ENCODE measurements at places on chromosomes 16 and 17.
A peak's percentile ranks its signal among the peaks of the same experiment; 100 is the strongest.

- no peak for DNase-seq
Observed at GRCh38 chr16:87207509-87207908, 109.7 kb downstream of the C16orf95 start.

DNA sequence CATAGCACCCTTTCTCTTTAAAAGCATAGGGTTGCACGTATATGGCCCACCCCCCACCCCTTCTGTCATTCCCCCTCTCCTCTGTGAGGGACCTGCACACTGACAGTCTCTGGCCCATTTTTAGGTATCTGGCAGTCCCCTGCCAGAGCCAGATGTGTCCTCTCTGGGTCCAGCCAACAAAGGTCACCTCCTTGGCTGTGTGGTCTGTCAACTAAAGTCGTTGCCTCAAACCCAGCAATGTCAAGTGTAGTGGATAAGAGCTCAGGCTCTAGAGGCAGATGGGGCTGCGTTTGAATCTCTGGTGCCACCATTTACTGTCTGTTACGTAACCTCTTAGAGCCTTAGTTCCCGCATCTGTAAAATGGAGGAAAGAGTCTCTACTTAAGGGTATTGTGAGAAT is 211.5 kb downstream of the MSI2 start:
- no peak for DNase-seq

DNA sequence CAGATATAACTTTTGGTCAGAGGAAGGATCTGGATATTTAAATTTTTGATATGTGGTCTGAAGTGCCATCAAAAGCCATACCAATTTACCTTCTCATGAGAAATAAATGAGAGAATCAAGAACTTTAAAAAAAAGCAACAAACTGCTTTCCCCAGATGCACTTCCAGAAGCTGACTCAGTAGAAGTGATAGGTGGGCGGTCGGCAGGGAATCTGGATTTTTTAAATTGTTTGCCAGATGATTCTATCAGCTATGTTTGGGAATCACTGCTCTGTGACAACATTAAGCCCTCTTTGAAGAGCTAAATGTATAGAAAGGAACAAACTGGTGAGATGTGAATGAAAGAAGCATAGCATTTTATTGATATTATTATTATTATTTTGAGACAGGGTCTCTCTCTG is 19.2 kb downstream of the CDH3 start:
- no peak for DNase-seq

- no peak for DNase-seq
Observed at GRCh38 chr16:62940569-62940968, 904.3 kb upstream of the CDH8 start.

DNA sequence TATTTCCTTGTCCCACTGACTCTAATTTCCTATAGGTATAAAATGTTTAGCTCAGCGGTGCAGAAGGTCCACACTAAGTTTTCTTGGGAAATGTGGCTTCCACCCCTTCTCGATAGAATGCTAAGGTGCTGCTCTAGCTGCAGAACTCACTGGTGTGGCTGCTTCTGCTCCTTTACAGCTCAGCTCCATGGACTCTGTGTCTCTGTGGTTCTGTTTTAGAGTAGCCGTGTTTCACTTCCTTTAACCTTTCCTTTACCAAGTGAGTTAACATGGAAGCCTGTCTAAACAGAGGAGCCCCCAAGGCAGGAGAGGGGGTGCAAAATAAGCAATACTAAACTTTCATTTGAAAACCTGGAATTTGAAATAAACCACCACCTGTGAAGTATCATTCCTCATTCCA is 65.3 kb downstream of the SPECC1 start:
- no peak for DNase-seq

DNA sequence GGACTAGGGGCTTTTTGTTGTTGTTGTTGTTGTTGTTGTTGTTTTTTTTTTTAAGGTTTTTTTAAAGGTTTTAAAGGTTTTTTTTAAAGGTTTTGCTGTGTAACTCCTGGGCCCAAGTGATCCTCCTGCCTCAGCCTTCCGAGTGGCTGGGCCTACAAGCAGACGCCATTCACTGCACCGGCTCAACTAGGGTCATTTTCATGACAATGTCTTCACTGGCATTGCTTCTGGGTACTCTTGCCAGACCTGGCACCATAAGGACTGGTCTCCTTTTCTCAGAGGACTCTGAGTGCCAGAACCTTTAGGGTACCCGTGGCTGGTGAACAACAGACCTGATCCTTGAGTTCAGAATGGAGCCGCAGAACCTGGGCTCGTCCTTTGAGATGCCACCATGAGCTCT is 20.4 kb downstream of the POLR3E start:
- no peak for DNase-seq

DNA sequence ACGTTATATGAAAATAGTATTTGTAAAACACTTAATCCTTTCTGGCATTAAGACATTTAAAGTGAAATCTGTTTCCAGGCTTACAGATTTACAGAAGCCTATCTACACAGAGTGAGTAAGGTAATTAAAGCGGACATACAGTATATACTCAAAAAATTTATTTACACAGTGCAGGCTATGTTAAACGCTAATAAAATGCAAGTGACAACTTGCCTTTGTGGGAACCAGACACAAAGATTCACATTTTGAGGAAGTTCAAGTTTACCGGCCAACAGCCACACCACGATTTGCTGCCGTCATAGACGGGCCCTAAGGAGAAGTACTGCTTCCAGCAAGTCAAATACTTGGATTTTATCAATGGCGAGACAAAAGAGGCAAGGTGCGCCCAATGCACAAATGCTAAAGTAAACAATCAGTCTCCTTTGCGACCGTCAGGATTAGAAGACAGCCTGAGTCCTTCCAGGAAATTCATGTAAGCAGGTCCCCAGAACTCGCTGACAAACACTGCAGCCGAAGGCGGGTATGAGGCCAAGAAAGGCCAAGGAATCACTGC is 801 bp downstream of the VPS35 start:
- no peak for DNase-seq

- DNase-seq = no peak
Observed at GRCh38 chr17:49401971-49402611, 12.6 kb downstream of the PHB1 start.

DNA sequence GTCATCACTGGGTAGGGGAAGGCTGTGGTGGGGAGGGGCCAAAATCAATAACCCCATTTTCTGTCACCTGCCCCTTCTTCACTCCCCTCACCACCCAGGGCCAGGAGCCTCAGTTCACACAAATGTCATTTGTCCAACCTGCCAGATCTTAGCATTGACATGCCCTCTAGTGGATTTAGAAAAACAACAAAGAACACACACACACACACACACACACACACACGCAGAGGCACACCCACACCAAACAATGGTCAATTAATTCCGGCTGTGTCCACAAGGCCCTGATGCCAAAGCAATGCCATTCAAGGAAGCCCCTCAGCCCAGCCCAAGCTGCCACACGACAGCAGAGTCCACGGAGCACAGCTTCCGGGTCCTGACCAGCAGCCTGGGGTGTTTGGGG is 68.4 kb downstream of the NOG start:
- DNase-seq = no peak

- DNase-seq = peak; percentile 31
Observed at GRCh38 chr17:51997723-51998122, 160.8 kb downstream of the CA10 start.

- no peak for DNase-seq
Observed at GRCh38 chr16:75341564-75342307, 90.3 kb upstream of the BCAR1 start.

DNA sequence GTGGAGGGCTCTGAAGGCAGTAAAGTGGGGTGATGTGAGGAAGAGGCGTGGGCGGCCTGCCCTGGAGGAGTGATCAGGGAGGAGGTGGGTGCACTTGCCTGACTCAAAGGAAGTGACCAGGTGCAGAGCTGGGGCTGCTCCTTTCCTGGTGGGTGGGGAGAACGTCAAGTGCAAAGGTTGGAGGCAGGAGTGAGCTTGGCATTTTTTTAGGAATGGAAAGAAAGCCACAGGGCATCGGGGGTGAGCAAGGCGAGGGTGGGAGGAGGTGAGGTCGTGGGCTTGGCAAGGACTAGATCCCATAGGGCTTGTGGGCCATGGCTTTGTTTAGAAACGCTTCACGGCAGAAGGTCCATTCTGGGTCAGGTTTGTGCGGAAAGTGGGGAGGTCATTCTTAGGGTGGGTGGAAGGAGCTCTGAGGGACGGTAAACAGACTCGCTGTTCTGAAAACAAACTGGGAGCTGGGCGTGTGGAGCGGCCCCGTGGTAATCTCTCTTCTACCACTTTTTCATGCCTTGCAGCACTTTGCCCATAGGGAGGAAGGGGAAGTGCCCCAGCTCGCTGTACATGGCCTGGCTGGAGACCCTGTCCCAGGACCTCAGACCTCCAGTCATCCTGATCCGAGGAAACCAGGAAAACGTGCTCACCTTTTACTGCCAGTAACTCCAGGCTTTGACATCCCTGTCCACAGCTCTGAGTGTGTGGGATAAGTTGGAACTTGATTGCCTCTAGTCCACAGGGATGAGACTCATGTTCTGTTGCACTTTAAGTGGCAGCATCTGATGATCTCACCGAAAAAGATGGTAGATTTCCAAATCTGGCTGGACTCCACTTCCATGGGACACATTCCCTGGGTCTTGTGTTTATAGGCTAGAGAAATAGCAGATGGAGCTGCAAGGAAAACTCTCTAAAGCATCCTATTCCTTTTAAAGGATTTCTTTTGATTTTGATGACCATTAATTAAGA is 18.9 kb upstream of the HERPUD1 start:
- DNase-seq = no peak

- no peak for DNase-seq
Observed at GRCh38 chr16:82265809-82266208, 95.8 kb upstream of the MPHOSPH6 start.

- no peak for DNase-seq
Observed at GRCh38 chr17:51362811-51363585, 102.7 kb downstream of the UTP18 start.

- DNase-seq = no peak
Observed at GRCh38 chr17:68507576-68507975, 4.7 kb upstream of the PRKAR1A start.

- no peak for DNase-seq
Observed at GRCh38 chr16:56360117-56361008, 65.0 kb downstream of the AMFR start.

GRCh38 chr16:305916-306626 is 23.1 kb downstream of the PDIA2 start:
- DNase-seq = no peak

- DNase-seq = peak; percentile 15
Observed at GRCh38 chr17:46950997-46951621, 27.9 kb downstream of the RPRML start.

DNA sequence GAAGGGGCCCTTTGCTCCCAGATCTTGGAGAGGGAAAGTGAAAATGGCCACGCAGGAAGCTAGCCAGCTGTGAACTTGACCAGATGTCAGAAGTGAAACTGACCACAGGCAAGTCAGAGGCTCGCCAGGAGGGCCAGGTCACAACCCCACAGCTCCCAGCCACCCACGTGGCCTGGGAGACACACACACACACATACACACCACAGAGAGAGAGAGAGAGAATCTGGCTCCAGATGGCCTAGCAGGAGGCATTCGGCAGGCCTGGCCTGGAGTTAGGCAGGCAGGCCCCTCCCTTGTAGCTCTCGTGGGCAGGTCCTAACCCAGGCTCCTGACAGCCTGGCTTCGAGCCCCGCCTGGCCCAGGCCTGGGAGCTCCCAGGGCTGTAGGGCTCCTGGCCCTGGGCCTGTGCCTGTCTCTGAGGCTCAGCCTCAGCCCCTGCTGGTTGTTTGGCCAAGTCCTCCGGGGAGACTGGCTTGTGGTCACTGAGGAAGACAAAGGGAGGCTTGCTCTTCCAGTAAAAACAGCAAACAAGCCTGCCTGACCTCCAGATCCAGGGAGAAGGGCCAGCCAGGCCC is 20.2 kb downstream of the NGFR start:
- DNase-seq = no peak

DNA sequence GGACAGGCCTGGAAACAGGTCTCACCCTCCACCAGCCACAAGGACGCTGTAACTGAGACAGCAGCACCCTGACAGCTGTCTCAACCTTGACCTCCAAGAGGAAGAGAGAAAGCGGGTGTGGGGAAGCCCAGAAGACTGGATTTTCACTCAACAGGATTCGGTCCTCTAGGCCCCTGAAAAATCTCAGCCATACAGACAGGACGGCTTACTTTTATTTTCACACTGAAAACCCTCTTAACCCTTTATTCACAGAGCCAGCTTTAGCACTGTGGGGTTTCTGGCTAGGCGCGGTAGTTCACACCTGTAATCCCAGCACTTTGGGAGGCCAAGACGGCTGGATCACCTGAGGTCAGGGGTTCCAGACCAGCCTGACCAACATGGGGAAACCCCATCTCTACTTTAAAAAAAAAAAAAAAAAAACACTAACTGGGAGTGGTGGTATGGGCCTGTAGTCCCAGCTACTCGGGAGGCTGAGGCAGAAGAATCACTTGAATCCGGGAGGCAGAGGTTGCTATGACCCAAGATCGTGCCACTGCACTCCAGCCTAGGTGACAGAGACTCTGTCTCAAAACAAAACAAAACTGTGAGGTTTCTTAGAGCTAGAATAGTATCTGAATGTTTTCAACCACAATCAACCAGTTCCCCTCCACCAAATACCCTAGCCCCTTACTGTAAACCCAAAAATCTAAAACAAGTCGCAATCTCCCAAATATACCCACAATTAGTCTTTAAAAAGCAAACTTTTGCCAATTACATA is 5.3 kb downstream of the ANKRD11 start:
- no peak for DNase-seq

DNA sequence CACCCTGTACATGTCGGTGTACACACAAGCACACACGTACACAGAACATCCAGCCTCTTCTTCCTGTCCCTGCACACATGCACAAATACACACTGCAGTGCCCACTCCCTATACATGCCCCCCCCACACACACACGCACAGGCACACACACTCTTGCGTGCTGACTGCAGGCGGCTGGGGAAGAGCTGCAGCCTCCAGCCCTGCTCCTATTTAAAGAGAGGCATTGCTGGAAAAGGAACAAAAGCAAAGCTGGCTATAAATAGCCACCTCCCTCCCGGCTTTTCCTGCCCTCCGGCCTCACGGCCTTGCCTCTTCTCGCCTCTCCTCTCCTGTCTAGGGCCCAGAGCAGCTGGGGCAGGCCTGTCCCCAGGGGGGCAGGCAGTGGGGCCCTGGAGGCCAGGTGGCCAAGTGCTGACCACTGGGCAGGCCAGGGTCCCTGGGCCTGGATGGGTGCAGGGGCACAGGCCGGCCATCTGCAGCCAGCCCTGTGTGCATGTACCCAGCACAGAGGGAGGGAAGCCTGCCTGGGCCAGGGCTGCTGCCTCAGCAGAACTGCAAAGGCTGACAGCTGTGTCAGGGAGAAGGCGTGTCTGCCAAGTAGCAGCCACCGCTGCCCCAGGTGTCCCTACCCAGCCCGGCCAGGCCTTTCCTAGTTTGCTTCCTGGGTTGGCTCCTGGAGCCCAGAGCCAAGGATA is 25.4 kb downstream of the RTN4RL1 start:
- no peak for DNase-seq

GRCh38 chr17:75645501-75645888 is 12.3 kb downstream of the SMIM5 start:
- no peak for DNase-seq

- no peak for DNase-seq
Observed at GRCh38 chr16:65042438-65043365, 79.2 kb downstream of the CDH11 start.

DNA sequence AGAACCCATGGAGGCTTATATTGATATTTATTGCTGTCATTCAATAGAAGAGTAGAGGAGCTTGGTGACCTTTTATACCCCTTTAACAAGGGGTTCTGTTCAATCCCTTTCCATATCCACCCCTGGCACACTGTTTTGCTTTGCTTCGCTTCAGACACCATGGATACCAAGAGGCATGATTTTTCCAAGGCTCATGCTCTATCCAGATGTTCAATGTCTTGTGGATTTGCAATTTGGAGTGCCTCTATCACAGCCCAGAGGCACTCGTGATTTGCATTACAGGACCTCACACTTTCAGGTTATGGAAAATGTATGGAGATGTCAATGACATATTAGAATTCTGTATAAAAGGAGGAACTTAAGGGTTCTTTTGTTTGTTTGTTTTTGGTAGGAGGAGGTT is 21.5 kb downstream of the CFAP20 start:
- no peak for DNase-seq
